ENCODE measurements at places on chromosomes 3 and 15.
A peak's percentile ranks its signal among the peaks of the same experiment; 100 is the strongest.

GRCh38 chr3:121962443-121962842 lies 59.6 kb downstream of the ILDR1 start:
- H3K4me3 ChIP-seq: no peak overlapping the region
- no peak overlapping the region for H3K27ac ChIP-seq
- H3K27me3 ChIP-seq: no peaks in the 10 kb centered on the region
- H3K4me1 ChIP-seq: peaks cover 17% of the 10 kb centered on the region
- no peaks in the 10 kb centered on the region for H3K36me3 ChIP-seq

- no peak overlapping the region for H3K4me3 ChIP-seq
- no peaks in the 10 kb centered on the region for H3K27me3 ChIP-seq
- H3K27ac ChIP-seq: no peak overlapping the region
- peaks cover 8% of the 10 kb centered on the region for H3K4me1 ChIP-seq
- DNase-seq: no peak
- H3K36me3 ChIP-seq: no peaks in the 10 kb centered on the region
Observed at GRCh38 chr3:140629357-140630137, 48.3 kb upstream of the TRIM42 start.

- DNase-seq: no peak
- H3K4me3 ChIP-seq: no peak overlapping the region
- no peaks in the 10 kb centered on the region for H3K36me3 ChIP-seq
- H3K27ac ChIP-seq: no peak overlapping the region
- H3K4me1 ChIP-seq: peaks cover 6% of the 10 kb centered on the region
Observed at GRCh38 chr3:140441006-140441405, 236.9 kb upstream of the TRIM42 start.

DNA sequence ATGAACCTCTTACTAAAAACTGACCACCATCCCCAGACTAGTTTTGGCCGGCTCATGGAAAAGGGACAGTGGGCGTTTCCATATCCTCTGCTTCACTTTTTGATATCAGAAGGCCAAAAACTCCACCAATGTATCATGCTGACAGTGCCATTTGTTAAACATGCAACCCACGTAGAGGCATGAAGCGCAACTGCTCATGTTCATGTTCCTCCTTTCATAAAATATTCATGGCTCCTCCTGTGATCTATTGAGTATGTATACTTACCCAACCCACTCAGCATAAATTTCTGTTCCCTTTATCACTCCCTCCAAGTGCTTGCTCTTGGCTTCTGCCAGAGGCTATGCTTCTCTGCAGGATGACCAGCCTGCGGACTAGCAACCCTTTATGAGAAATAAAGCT lies 58.7 kb upstream of the TGFBR2 start:
- peaks cover 60% of the 10 kb centered on the region for H3K4me1 ChIP-seq
- H3K4me3 ChIP-seq: no peak overlapping the region
- H3K36me3 ChIP-seq: peaks cover 18% of the 10 kb centered on the region
- H3K27ac ChIP-seq: peak overlapping the region; percentile 80

GRCh38 chr3:33044676-33045075 lies 52.3 kb downstream of the GLB1 start:
- H3K27ac ChIP-seq: no peak overlapping the region
- H3K4me3 ChIP-seq: no peak overlapping the region
- DNase-seq: no peak
- no peaks in the 10 kb centered on the region for H3K36me3 ChIP-seq
- H3K27me3 ChIP-seq: no peaks in the 10 kb centered on the region
- no peaks in the 10 kb centered on the region for H3K4me1 ChIP-seq

- DNase-seq: no peak
- no peak overlapping the region for H3K4me3 ChIP-seq
- H3K27ac ChIP-seq: no peak overlapping the region
Observed at GRCh38 chr3:1962396-1963088, 136.1 kb upstream of the CNTN4 start.

DNA sequence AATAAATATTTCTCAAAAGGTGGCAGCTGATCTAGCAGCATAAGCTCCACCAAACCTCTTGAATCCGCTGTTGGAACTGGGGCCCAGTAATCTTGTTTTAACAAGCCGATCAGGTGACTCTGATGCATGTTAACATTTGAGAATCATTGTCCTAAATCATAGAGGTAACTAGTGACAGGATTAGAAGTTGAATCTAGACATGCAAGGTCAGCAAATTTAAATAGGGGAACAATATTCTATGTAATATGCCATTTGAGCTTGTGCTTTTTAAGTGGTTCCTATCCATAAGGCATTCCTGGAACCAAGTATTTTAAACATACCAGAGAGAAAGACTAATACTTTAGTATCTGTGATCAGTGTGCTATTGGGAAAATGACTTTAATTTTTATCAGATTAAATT lies 412.8 kb downstream of the PYDC2 start:
- no peak for DNase-seq
- H3K27me3 ChIP-seq: no peaks in the 10 kb centered on the region
- no peaks in the 10 kb centered on the region for H3K36me3 ChIP-seq
- peaks cover 15% of the 10 kb centered on the region for H3K4me1 ChIP-seq
- no peak overlapping the region for H3K4me3 ChIP-seq

- H3K36me3 ChIP-seq: no peaks in the 10 kb centered on the region
- peaks cover 11% of the 10 kb centered on the region for H3K4me1 ChIP-seq
- no peak overlapping the region for H3K4me3 ChIP-seq
- H3K27ac ChIP-seq: no peak overlapping the region
- DNase-seq: no peak
Observed at GRCh38 chr3:129936757-129937156, 37.8 kb upstream of the TRH start.
